Esophagus squamous epithelium (tissue), 5 donors: ENCODE measurements at places on chromosomes 6 and 20.

DNA sequence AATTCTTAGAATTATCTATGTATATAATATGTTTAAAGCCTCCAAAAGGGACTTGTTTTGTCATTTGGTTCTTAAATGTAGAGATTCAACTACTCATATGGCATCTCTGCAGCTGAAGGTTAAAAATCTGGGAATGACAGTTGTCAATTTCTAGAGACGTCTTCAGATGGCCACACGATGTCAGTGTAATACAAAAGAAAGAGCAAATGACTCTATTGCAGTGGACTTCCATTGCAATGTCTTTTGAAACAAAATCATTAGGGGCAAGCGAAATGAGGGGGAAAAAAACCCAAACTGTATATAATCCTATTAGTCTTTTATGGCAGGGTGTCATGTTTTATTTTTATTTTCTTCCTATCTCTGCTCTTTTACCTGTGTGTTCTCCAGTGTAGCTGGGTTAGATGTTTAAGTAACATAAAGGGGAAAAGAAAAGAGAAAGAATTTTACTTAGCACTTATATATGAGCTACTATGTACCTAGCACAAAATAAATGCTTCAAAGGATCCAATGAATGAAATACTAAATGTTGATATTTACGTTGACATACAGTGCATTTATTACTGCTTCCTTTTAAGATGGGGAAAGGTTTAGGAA lies 26.2 kb downstream of the CCN2 start:
- no peak for DNase-seq

- DNase-seq = no peak
These were observed 317.6 kb upstream of the TSHZ2 start for GRCh38 chr20:52654567-52654966.

DNA sequence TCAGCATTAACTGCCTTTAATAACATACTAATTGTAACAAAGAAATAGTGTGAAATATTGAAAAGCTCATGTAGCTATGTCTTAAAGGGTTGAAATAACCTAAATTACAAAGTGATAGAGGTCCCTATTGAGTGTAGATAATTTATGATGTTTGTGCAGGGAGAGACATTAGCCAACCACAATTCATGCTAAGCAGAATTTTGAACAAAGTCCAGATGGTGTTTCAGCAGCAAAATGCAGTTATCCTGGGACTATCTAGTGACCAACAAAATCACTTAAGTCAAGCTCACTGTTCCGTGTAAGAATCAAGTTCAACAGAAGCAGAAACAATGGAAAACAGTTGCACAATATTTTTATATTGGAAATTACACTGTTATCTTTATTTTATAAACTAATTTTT lies 218.5 kb downstream of the SIM1 start:
- DNase-seq = no peak

DNA sequence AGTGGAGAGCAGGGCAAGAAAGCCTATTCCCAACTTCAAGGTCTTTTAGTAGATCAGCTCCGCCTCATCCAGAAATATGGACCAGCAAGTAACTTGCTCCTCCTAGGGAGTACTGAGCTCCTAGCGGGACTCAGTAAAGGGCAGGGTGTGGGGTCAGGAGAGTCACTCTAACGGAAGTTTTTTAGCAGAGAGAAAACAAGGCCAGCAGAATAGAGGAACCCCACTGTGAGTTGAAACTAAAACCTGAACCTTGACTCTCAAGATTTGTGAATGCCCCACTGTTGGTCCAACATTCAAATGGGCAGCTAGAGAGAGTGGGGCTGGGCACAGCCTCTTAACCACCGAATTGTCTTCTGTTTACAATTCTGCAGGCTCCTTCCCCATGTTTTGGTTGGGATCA lies 244.8 kb downstream of the FARS2 start:
- no peak for DNase-seq

GRCh38 chr6:43608310-43608763 lies 20.7 kb downstream of the GTPBP2 start:
- DNase-seq = no peak

- DNase-seq = no peak
These were observed 2.3 kb downstream of the CPNE5 start for GRCh38 chr6:36837022-36837339.

- no peak for DNase-seq
These were observed 61.8 kb downstream of the FAM229B start for GRCh38 chr6:112149236-112149635.

DNA sequence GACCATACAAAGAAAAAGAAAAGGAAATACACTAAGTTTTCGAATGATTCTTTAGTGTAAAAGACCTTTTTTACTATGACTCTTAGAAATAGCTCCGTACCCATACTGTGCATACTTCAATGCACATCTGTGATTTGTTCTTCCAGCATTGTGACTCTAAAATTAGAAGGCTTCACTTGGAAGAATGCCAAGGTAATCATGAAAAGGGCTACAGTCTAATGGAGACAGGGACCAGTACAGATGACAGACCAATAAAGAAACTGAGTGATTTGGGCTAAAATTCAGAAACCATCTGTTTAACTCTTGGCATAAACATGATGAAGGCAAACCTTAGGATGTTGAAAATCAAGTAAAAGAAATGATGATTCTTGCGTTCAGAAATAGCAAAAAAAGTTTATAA lies 46.3 kb downstream of the CYP39A1 start:
- no peak for DNase-seq

- DNase-seq = no peak
These were observed 137.4 kb downstream of the IPCEF1 start for GRCh38 chr6:154219250-154219649.

GRCh38 chr6:161817881-161818280 lies 544.0 kb upstream of the AGPAT4 start:
- no peak for DNase-seq

DNA sequence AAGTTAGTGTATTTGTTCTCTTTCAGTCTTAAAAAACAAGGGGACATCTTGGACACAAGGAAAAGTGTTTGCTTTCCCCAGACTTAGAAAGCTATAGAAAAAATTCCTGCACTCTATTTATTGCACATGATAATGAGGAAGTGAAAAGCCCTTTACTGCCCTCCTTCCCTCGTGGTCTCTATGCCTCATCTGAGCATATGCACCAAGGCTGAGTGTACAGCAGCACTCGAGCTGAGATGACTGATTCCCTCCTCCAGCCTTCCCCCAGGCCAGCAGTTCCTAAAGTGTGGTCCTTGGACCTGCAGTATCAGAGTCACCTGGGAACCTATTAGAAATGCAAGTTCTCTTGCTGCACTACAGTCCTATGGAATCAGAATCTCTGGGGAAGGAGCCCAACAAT lies 14.3 kb upstream of the LAMP5 start:
- DNase-seq = no peak

- no peak for DNase-seq
These were observed 5.5 kb upstream of the SALL4 start for GRCh38 chr20:51807720-51808250.

GRCh38 chr6:170280689-170281045 lies 10.2 kb downstream of the DLL1 start:
- DNase-seq = no peak

DNA sequence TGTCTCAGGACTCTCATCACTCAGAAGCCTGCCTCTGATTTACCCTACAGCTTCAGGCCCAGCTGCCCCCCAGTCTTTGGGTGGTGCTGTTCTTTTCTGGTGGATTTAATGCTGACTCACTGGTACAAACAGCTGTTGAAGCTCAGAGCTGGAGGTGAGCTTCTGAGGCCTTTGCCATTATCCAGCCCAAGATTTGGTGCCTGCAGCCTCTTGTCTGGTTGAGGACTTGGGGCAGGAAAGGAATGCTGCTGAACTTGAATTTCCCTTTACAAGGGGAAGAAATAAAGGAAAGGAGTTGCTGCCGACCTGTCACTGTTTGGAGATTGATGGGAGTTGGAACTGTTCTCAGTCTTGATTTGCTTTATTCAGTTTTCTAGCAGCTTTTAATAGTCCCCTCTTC lies 19.8 kb downstream of the ABCF1 start:
- no peak for DNase-seq

- no peak for DNase-seq
These were observed 269.9 kb upstream of the SYNCRIP start for GRCh38 chr6:85912582-85912981.

DNA sequence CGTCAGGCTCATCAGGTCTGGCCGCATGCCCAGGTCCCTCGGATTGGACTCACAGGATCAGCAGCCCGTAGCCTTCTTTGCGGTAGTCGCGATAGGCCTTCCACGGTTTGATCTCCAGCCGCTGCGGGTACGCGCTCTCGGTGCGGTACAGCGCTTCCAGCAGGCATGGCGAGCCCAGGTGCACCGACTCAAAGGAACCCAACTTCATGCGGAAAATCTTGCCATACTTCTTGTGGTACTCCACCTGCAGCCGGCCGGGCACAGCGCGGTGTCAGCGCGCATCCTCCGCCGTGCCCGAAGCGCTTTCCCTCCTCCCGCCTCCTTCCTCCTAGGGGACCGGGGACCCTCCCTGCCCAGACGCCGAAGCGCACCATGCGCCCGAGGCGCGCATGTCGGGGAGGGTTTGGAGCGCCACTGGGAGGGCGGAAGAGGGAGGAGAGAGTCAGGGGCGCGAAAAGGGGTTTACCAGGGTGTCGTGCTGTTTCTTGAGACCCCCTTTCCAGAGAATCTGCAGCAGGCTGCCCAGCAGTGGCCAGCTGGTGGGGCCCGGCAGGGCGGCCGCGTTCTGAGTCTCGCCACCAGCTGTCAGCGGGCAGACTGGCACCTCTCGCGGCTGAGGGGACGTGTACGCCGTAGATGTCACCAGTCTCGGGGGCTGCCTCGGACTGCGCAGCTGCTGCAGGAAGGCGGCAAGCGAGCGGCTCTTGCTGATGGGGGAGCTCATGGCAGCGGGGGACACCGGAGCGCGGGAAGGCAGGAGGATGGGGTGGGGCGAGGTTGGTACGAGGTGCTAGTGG lies 732 bp downstream of the CYP24A1 start:
- DNase-seq = no peak

DNA sequence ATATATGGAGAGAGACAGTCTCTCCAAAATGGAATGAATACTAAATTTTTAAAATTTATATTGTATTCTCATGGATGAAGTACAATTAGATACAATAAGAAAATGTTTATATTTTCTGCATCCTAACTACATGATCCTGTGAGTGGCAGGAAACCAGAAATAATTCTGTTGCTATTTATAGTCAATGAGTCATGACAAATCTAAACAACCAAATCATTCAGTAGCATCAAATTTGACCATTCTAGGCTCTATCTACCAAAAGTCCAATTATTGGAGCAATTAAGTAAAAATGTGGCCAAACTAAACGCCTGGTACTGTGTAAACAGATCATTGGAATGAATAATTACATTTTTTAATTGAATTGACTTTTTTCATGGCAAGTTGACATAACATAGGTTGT lies 959.8 kb downstream of the EPHA7 start:
- DNase-seq = no peak

GRCh38 chr6:154378518-154378917 lies 21.9 kb upstream of the IPCEF1 start:
- DNase-seq = no peak

DNA sequence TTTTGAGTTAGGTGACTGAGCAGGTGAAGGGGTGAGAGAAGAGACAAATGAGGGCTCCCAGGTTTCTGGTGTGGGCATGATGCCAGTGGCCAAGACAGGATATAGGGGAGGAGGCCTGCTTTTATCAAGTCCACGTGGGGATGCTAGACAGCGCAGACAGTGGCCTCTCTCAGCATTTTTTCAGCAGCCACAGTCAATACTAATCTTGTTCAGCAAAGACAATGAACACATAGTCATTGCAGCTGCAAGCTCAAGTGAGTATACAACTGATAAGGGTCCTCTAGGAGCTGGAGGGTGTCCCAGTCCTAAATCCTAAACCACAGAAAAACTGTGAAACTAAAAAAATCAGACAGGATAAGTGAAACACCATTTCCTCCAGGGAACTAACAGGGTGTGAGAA lies 48.6 kb downstream of the UQCC1 start:
- no peak for DNase-seq
